CD4-positive, alpha-beta T cell treated with Interferon alpha-2 for 1 hour (primary cell): ENCODE measurements at places on chromosomes 2 and 18.

GRCh38 chr18:62420513-62421209 lies 95.6 kb downstream of the TNFRSF11A start:
- DNase-seq, result peak; percentile 81

DNA sequence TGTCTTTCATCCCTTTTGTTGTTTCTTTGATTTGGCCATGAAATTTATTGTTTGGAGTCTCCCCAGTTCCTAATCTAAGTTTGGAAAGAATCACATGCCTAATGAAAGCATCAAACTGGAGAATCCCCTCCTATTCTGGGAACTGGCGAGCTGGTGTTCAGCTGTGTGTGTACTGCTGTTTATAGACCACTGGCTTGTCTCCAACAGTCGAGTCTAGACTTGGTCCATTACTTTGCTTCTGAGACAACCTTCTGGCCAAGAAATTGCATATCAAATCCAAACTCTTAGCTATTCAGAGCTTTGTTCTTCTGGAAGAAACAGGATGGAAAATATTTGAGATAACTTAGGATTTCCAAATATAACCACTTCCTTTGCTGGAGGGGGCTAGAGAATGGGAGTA lies 111.5 kb upstream of the THSD7B start:
- no peak for DNase-seq

- DNase-seq, result no peak
Observed at GRCh38 chr18:44882163-44882868, 201.6 kb downstream of the SETBP1 start.

DNA sequence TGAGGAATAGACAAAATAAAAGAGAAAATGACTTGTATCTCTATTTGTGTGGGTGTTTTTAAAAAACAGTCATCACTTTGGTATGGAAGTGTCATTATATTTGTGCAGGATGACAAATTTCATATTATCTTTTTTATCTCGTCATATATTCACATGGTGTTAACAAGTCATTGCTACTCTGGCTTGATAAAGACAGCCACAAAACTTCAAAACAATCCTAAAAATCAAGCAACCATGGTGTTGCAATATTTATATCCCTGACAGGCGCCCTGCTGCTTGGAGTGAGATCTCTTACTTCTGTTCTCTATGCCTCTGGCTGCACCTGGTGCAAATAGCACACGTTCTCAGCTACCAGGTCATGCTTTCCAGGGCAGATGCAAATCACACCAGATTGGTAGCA lies 278.0 kb upstream of the EPHA4 start:
- DNase-seq, result no peak

- DNase-seq, result no peak
Observed at GRCh38 chr18:8802017-8802672, 96.8 kb downstream of the MTCL1 start.
